Activated CD4-positive, alpha-beta T cell treated with anti-CD3 and anti-CD28 coated beads for 24 hours (primary cell): ENCODE measurements at places on chromosomes 3 and 15.

- DNase-seq, result no peak
These were observed 229.8 kb downstream of the LPP start for GRCh38 chr3:188383748-188384147.

DNA sequence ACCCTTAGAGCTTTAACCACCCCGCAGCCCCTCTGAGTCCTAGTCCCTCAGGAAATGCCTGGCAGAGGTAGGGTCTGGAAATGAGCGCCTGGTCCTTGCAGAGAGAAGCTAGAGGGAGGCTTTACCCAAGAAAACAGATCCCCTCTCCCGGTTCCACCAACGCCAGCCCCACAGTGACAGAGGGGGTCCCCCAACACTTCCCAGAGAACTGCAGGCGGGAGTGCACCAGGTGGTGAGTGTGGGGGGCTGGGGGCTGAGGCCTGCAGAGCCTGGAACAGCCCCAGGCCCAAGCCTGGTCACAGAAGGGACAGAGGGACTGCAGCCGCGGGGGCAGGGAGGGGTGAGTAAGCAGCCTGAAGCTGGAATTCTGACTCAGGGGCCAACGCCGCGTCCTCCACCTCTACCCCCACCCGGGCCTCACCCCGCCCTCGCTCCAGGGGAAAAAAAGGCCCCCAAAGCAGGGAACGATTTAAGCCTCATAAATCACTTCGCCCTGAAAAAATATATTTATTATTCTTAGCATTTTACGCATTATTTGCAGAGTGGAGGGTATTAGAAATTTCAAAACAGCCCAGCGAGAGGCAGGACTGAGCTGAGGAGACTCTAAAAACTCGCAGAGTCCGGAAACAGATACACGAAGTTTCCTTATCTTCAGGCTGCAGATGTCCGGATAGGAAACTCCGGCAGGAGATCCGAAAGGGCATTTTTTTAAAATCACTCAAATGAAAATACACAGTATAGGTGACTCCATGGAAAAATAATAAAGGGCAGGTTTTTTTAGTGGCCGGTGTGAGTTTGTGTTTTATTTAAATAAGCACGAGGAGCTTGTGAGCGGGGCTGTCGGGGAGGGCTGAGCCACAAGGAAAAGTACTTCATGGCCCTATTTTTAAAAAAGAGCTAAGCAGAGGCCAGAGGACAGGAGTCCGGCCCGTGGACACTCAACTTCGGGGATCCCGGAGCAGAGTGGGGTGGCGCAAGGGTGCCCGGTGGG is 10.0 kb downstream of the GATA2 start:
- DNase-seq, result no peak

- no peak for DNase-seq
These were observed 87.3 kb upstream of the OXTR start for GRCh38 chr3:8856721-8857120.

- no peak for DNase-seq
These were observed 101.2 kb upstream of the PTX3 start for GRCh38 chr3:157335233-157336076.

GRCh38 chr3:187263270-187263669 is 28.3 kb downstream of the MASP1 start:
- DNase-seq, result no peak

GRCh38 chr3:104537323-104537722 is 829.4 kb upstream of the ALCAM start:
- no peak for DNase-seq

GRCh38 chr3:39705351-39705900 is 104.0 kb upstream of the MYRIP start:
- no peak for DNase-seq
